ENCODE measurements at places on chromosomes 12 and 14. TPM values are rescaled to one million over a fixed set of nuclear protein-coding genes. Genes with fewer than 3 reads are reported as not detected.

NOPCHAP1 gene
- 19.3 TPM for total RNA-seq

DNA sequence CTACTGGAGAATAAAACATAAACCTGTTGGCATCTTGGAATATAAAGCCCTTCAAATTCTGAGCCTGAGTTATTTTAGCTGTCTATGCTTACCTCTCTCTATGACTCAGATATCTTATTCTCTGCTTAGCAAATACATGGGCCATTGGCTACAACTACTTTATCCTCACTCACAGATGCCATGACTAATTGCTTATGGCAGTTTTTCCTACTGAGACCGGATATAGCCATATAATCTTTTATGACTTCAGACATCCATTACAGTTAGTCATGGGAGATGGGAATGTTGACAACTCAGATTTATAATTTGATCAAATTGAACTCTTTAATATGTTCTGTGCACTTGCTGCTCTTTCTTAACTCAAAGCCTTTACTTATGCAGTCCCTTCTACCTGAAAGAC, 502.4 kb upstream of the ATP2B1 start:
- H3K36me3 ChIP-seq = peaks cover 12% of the 10 kb centered on the region
- no peak overlapping the region for H3K4me3 ChIP-seq
- H3K4me1 ChIP-seq = no peaks in the 10 kb centered on the region
- H3K27me3 ChIP-seq = peaks cover 3% of the 10 kb centered on the region

DNA sequence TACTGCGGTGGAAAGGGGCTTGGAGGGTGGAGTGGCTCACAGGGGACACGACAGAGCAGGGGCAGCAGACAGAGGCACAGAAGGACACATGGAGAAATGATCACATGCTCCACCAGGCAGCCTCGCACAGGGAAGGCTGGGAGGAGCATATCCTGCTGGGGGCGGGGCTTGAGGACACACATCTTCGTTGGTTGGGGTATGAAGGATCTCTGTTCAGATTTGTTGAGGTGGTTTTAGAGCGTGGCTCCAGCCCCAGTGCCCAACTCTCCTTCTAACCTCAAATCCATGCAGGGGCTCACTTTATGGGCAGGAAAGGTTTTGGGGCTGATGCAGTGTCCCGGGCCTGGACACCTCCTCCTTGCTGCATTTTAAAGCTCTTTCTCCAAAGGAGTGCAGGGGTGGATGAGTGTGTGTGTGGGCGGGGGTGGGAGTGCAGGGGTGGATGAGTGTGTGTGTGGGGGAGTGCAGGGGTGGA, 733 bp upstream of the P3H3 start:
- H3K4me3 ChIP-seq = peak overlapping the region; percentile 76
- peaks cover 36% of the 10 kb centered on the region for H3K27me3 ChIP-seq
- H3K36me3 ChIP-seq = peaks cover 11% of the 10 kb centered on the region
- peaks cover 43% of the 10 kb centered on the region for H3K4me1 ChIP-seq

PGF gene
- total RNA-seq = 7.9 TPM

- H3K27me3 ChIP-seq = peaks cover 5% of the 10 kb centered on the region
- H3K36me3 ChIP-seq = peaks cover 5% of the 10 kb centered on the region
- H3K4me1 ChIP-seq = peaks cover 18% of the 10 kb centered on the region
- peak overlapping the region; percentile 97 for H3K4me3 ChIP-seq
Observed at GRCh38 chr14:76811561-76811960, 1.1 kb downstream of the ANGEL1 start.

HOXC5 gene
- not detected for total RNA-seq

AHNAK2 gene
- 44.8 TPM for total RNA-seq

GRCh38 chr12:87779016-87779415, 250.2 kb downstream of the C12orf50 start:
- no peak overlapping the region for H3K4me3 ChIP-seq
- H3K27ac ChIP-seq = no peak overlapping the region
- no peaks in the 10 kb centered on the region for H3K27me3 ChIP-seq
- H3K4me1 ChIP-seq = peaks cover 5% of the 10 kb centered on the region

DNA sequence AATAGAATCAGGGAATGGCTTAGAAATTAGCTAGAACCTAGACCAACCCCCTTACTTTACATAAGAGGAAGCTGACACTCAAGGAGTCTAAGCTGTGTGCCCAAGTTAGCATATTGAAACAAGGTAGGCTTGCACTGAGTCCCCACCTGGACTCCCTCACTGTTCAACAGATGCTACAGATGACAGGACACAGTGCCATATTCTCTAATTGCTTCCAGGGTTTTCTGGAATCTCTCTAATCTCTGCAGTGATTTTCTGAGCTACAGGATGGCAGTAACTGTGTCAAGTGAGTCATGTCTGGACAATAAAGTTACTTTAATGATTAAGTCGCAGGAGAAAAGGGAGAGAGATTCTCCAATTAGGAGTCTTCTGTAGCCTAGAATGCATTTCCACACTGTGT, 35.8 kb downstream of the AKAP6 start:
- no peak overlapping the region for H3K27ac ChIP-seq
- H3K36me3 ChIP-seq = no peaks in the 10 kb centered on the region
- no peak overlapping the region for H3K4me3 ChIP-seq
- no peak for DNase-seq
- peaks cover 60% of the 10 kb centered on the region for H3K4me1 ChIP-seq

GRCh38 chr14:66074537-66074936, 411.6 kb upstream of the CCDC196 start:
- peaks cover 4% of the 10 kb centered on the region for H3K27me3 ChIP-seq
- H3K36me3 ChIP-seq = no peaks in the 10 kb centered on the region
- H3K27ac ChIP-seq = peak overlapping the region; percentile 49
- H3K4me3 ChIP-seq = peak overlapping the region; percentile 36

- H3K4me1 ChIP-seq = no peaks in the 10 kb centered on the region
- no peak within 1 kb of the TSS for H3K4me3 ChIP-seq
- H3K27me3 ChIP-seq = peaks cover 5% of the 10 kb centered on the region
- DNase-seq = no peak
- H3K36me3 ChIP-seq = no peaks in the 10 kb centered on the region
- no peak within 1 kb of the TSS for H3K27ac ChIP-seq
Observed at GRCh38 chr12:51323966-51324895, at the start of gene BIN2. BIN2 (minus strand) TSS chr12:51324174; CDS start chr12:51324102, 72 bp downstream.
